Stomach (tissue), 19 donors: ENCODE measurements at places on chromosomes 1 and 21. TPM values are rescaled to one million over a fixed set of nuclear protein-coding genes. Genes with fewer than 3 reads are reported as not detected.
A peak's percentile ranks its signal among the peaks of the same experiment; 100 is the strongest.

- DNase-seq: no peak
These were observed 94.2 kb upstream of the DMRTA2 start for GRCh38 chr1:50517488-50517887.

- DNase-seq: no peak
These were observed 62.6 kb upstream of the FAM20B start for GRCh38 chr1:178962853-178963711.

Gene CFHR1
- not detected for total RNA-seq

GRCh38 chr1:2215329-2215728, 12.8 kb upstream of the SKI start:
- no peak for DNase-seq

Gene HMGCS2
- 170 TPM for total RNA-seq

Gene CRP
- not detected for total RNA-seq

Gene CORT
- not detected for total RNA-seq

Gene AMY1A
- not detected for total RNA-seq

Gene AQP10
- not detected for total RNA-seq

Gene CD48
- total RNA-seq: 9.2 TPM

DNA sequence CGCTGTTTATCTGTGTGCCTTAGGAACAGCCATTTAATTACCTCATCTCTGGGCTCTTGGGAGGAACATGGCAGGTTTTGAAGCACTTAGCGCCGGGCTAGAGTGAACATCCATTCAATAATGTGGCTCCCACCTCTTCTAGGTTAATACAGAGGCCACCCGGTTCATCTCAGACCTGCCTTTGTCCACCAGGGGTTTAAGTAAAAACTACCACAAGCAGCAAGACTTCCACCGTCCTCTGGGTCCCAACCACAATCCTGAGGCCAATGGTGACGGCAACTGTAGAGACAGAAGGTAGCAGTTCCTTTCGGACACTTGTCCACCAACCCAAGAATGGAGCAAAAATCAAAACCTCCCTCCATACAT, 924 bp upstream of the DDOST start:
- DNase-seq: no peak

GRCh38 chr1:51956528-51957509, 33.7 kb downstream of the RAB3B start:
- no peak for DNase-seq

GRCh38 chr1:244350027-244350426, 101.7 kb downstream of the ADSS2 start:
- DNase-seq: no peak

GRCh38 chr1:37434292-37435225, 39.8 kb upstream of the ZC3H12A start:
- peak; percentile 70 for DNase-seq

- DNase-seq: peak; percentile 84
These were observed 40.2 kb upstream of the VWA5B1 start for GRCh38 chr1:20250340-20250989.

- no peak for DNase-seq
These were observed 194.7 kb upstream of the RAB4A start for GRCh38 chr1:229076195-229076594.

DNA sequence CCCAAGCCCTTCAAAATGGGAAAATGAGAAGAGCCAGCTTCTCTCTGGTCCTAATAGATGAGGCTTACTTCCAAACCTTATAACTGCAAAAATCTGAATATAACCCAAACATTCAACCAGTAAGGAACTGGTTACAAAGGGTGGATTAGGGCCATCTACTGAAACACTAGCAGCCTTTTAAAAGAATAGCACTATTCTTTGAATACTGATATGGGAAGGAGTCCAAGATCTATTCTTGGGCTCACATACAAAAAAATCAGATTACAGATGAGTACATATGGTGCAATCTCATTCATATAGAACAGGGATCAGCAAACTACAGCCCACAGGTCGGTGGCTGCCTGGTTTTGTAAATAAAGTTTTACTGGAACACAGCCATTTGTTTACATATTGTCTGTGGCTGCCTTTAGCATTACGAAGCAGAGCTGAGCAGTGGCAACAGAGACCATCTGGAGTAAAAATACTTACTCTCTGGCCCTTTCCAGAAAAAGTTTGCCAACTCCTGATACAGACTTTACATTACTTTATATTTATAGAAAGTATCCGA, 167.7 kb downstream of the ZSCAN20 start:
- no peak for DNase-seq

Gene CFAP74
- not detected for total RNA-seq

GRCh38 chr1:8217011-8217711, 100.8 kb upstream of the SLC45A1 start:
- DNase-seq: peak; percentile 47

DNA sequence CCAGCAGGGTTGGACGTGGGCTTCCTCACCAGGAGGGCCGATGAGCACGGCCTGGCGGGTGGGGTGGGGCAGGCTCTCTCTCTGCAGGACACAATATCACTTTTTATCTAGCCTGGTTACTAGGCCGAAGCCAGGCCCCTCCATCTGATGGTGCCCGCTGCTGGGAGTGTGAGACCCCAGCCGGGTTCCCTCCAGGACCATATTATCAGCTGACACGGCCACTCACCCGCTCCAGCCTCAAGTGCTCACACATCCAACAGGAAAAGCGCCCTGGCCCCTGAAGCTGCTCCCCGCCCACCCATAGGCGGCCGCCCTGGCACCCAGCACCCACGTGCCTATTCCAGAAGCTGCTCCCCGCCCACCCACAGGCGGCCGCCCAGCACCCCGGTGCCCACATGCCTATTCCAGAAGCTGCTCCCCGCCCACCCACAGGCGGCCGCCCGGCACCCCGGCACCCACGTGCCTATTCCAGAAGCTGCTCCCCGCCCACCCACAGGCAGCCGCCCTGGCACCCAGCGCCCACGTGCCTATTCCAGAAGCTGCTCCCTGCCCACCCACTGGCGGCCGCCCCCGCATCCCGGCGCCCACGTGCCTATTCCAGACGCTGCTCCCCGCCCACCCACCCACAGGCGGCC, 5.0 kb downstream of the SLC19A1 start:
- DNase-seq: no peak

GRCh38 chr1:34693081-34693480, 61.8 kb upstream of the GJB5 start:
- no peak for DNase-seq

GRCh38 chr1:46800742-46801141, 1.9 kb downstream of the CYP4B1 start:
- DNase-seq: no peak

DNA sequence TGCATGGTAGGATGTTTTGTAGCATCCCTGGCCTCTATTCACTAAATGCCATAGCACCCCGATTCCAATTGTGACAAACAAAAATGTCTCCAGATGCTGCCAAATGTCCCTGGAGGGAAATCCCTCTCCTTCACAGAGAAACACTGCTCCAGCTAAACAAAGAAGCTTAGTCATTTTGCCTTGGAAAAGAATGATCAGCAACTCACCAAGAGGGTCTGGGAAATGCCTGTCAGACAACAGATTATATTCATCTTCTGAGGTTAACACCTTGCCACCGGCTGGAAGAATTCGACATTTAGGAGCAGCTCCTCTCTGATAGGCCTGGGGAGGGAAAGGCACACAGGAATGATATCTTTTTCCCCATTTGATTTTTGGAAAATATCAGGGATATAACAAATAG, 84.4 kb downstream of the NIBAN1 start:
- DNase-seq: no peak

DNA sequence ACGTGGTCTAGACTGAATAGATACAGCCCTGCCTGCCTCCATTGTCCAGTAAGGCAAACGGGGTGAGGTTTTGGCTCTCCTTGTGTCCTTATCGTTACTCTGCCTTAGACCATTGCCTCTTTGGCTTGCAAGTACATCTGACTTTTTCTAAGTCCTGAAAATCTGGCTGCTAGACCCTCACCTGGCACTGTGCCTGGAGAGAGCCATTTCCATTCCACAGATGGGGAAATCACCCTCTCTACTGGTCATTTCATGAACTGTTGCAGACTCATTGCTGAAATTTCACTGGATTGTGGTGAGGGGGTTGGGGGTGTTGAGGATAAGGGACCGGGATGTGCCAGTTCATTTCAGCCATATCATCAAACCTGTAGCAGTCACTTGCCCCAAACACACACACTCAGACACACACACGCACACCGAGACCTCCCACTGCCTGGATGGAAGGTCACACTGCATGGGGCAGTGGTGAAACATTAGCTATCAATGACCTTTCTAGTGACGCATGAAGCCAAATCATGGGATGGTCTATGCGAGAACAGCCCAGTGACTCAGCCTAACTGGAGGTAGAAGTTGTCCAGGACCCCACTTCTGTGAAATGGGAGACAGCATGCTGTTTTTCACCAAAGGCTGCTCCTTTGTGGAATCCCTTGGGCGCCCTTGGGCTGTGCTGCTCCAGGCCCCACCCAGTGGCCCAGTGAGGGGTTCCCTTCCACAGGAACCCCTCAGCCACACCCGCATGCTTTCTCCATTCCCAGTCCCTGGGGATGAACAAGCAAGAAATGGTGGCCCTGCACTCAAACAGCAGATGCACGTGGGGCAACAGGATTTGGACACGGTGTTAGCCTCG, 34.9 kb upstream of the VASH2 start:
- no peak for DNase-seq

GRCh38 chr1:29390491-29391361, 154.4 kb downstream of the PTPRU start:
- DNase-seq: no peak

GRCh38 chr1:223186800-223187199, 43.8 kb upstream of the TLR5 start:
- no peak for DNase-seq

DNA sequence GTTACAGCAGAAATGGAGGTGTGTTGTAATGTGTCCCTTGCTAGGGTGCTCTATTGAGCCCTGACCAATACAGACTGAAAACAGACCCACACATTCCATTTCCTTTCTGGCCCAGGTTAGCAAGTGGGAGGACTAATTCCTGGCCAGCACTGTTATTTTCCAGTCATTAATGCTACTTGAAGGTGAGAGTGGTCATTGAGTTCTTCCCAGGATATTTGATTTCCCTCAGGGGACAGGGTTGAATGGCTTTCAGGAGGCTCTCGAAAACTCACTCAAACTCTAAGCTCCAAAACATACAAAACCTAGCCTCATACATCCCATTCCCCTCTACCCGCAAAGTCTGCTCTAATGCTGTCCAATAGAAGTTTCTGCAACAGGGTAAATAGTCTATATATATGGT, 6.2 kb downstream of the LRRC52 start:
- DNase-seq: no peak

DNA sequence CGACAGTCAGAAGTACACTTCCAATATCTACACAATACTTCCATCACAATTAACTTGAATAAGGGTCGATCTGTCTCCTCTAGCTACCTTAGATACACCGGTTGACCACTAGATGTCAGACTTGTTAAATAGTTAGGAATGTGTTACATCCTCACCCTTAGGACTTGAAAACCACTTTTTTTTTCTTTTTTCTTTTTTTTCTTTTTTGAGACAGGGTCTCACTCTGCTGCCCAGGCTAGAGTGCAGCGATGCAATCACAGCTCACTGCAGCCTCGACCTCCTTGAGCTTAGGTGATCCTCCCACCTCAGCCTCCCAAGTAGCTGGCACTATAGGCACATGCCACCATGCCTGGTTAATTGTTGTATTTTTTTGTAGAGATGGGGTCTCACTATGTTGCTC, 120.4 kb upstream of the GREM2 start:
- DNase-seq: peak; percentile 73

GRCh38 chr1:197890936-197891335, 11.5 kb upstream of the C1orf53 start:
- DNase-seq: no peak

Gene CENPF
- 43.2 TPM for total RNA-seq

DNA sequence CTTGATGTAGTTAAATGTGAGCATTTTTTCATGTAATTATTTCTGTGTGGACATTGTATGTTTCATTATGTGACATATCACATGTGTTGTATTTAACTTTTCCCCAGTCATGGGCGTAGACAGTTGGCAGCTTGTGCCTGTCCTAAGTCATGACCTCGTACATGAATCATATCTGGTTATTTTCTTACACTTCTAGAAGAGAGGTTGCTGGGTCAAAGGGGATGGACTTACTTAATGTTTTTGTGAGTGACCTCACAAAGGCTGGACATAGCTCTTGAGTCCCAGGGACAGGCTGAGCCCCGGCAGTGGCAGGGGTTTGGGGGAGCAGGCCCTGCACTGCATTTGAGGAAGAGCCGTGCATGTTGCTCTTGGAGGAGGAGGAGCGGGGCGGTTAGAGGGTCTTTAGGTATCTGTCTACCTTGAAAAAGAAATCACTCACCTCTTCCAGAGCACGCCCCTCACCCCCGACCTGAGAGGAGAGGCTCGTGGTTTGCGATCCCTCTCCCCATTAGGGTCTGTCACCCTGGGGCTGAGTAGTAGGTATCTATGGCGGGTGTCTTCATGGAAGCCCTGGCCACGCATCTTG, 16.4 kb downstream of the IFNGR2 start:
- peak; percentile 40 for DNase-seq
